Motor neuron (in vitro differentiated cells): ENCODE measurements at places on chromosomes 6 and 20.

- no peak for ATAC-seq
Observed at GRCh38 chr20:19141998-19142397, 70.4 kb upstream of the SLC24A3 start.

- no peak for ATAC-seq
Observed at GRCh38 chr6:26270486-26270861, 94.5 kb upstream of the BTN3A2 start.

DNA sequence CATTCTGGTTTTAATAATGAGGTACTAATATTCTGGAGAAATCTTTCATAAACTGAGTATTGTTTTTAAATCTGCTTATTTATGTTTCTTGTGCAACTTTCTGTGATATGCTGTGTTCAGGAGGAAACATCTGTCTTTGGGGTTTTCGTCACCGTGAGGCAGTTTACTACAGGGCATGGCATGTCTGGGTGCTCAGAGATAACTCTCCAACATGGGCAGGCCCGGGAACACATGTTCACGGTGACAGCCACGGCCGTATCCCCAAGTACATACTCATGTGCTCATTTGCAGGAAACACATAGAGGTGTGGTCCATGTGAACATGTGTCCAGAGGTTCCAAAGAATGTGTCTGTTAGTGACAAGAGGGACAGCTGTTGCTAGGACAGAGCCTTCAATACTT, 62.1 kb upstream of the CNKSR3 start:
- ATAC-seq, result no peak

DNA sequence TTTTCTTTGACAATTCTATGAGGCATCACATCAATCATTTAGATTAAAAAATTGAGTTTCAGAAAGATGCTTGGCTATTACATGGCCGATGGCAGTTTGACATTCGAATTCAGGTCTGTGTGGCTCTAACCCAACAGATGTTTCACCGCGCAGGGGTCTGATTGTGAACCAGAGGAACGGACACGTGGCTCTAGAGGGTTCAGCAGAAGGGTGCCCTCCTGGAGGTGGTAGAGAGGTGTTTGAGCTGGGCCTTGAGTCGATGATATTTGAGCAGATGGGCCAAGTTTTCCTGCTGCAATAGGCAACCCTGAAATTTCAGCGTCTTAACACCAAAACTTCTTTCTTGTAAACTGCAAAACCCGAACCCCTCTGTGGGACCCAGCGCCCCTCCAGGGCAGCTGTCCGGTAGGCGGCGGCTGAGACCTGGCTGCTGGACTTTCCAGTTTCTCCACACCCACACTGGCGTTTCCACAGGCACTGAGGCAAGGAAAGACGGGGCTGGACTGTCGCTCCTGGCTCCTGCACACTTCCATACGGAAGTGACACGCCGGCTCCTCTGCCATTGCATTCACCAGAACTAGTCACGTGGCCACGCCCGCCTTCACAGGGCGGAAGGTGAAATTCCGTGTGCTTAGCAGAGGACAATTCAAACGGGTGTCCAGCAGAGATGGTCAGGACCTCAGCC, 11.3 kb upstream of the AFDN start:
- ATAC-seq, result peak; percentile 87

GRCh38 chr20:23207826-23208540, 121.9 kb upstream of the CD93 start:
- ATAC-seq, result no peak

- peak; percentile 75 for ATAC-seq
Observed at GRCh38 chr6:35213824-35214756, at the start of gene SCUBE3. TSS of gene SCUBE3 (plus strand) at chr6:35213956. CDS start at chr6:35214419, 463 bp downstream.

- peak; percentile 41 for ATAC-seq
Observed at GRCh38 chr6:107637316-107638315, 147.7 kb downstream of the SOBP start.

- no peak for ATAC-seq
Observed at GRCh38 chr6:3277251-3277650, 18.5 kb downstream of the PSMG4 start.

DNA sequence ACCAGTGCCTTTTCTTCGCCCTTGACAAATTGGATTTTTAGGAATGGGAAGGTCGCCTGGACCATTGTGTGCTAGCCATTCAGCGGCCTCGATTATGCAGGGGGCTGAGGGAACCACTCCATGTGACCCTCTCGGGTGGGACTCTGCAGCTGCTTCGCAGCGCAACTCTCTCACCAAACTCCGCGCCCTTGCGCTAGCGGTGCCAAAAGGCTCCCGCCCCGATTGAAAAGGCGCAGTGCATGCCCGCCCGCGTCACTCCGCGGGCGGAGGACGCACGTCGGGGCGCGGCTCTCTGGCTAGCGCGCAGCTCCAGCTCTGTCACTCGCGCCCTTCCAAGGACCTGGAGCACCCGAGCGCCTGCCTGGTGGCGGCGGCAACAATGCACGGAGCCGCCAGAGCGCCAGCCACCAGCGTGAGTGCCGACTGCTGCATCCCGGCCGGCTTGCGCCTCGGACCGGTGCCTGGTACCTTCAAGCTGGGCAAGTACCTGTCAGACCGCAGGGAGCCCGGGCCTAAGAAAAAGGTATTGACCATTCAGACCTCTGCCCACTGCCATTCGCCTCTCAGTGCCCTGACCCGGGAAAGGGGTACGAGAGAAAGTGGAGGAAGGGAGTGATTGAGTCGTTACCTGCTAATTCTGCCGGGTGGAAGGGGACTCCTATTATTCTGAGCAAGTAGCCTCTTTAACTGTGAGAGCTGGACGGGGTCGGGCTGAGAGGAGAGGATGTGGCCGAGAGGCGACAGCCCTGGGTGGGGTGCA, at the start of gene PRDM13:
Gene PRDM13 (plus strand): TSS at position 178 of the 760 bp plus-strand sequence. CDS start 202 bp downstream, at position 380.
- peak; percentile 55 for ATAC-seq

DNA sequence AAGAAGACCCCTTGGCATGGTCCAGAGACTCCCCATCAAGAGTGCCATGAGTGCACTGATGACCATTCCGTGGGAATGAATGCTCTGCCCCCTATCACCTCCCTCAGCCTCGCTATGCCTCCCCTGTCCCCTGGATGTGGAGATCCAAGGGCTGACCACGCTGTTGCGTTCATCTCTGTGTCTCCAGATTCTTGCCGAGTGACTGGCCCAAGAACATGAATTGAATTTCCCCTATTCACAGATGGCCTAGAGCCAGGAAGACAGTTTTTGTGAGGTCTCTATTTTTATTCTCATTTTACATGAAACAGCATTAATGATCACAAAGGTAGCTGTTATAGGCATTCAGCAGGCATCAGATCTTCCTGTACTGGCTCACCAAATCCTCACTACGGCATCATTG, 33.6 kb downstream of the MAFB start:
- ATAC-seq, result no peak

DNA sequence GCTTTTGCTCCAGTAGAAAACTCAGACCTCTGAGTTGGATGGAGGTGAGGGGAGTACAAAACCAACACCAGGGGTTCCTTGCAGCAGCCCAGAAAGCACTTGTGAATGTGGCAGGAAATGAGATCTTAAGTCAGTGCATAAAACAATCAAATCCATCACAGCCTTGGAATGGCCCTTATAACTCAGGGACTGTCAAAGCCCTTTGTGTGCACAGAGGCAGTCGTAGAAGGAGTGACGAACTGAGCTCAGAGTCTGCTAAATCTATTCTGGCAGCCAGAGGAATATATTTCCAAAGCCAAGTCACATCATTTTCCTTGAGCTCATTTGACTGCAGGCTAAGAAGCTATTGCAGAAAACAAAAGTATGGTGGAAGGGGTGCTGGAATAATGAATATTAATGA, 676.6 kb downstream of the DHX35 start:
- ATAC-seq, result peak; percentile 98

- ATAC-seq, result no peak
Observed at GRCh38 chr6:18213439-18213838, 50.9 kb downstream of the DEK start.

GRCh38 chr20:46195264-46196036, 77.3 kb downstream of the CD40 start:
- ATAC-seq, result peak; percentile 72

DNA sequence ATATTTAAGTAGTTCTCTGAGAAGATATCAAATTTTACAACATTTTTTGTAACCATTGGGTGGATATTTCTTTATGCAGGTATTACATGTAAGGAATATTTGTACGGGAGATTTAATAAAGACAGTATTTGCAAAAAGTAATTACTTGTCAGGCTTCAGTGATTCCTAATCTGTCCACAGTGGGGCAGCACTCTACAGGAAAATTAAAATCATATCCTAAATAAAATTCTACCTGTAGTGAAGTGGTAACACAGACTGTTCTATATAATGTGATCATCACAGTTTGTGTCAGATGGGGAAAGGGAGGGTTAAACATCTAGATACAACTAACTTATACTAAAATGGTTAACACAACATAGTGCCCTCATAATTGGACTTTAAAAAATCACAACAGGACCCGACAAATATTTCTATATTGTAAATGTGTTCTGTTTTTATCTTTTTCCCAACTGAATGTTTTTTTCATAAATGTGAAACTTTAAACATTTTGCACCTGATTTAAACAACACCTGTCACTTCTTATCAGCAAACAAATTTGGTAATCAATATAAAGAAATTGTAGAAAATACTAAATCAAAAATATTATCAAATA, 145.6 kb upstream of the MANEA start:
- ATAC-seq, result no peak

DNA sequence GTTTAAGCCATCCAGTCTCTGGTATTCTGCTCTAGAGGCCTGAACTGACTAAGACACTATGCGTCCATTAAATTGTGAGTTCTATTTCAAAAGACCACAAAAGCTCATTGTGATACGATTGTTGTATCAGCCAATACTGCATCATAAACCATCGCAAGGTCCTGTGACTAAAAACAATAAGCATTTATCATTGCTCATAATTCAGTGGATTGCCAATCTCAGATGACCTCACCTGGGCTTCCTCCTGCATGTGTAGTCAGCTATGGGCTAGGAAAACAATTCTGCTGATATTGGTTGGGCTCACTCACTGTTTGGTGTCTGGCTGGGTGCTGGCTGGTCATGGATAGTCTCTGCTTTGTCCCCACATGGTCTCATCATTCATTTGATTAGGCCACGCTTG, 592.7 kb upstream of the BTBD3 start:
- no peak for ATAC-seq

DNA sequence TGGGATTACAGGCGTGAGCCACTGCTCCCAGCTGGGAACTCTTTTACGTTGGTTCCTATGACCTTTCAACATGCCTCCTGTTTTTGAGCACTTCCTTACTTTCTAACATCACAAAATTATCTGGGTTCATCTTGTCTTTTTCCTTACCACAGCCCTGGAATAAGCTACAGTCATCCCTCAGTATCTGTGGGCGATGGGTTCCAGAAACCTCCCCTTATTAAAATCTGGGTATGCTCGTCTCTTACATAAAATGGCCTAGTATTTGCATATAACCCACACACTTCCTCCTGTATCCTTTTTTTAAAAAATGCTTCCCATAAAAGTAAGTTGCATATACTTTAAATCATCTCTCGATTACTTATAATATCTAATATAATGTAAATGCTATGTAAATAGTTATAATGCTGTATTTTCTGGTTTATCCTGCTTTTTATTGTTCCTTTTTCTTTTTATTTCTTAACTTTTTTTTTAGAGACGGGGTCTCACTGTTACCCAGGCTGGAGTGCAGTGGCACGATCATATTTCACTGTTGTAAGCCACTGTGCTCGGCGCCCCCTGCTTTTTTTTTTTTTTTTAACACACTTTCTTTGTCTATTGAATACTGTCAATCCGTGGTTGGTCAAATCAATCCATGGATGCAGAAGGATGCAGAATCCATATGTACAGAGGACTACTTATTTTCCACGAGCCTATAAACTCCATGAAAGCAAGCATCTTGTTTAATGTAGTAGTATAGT, 9.2 kb downstream of the RPF2 start:
- ATAC-seq, result no peak

GRCh38 chr6:63066055-63066704, 145.1 kb upstream of the FKBP1C start:
- no peak for ATAC-seq

DNA sequence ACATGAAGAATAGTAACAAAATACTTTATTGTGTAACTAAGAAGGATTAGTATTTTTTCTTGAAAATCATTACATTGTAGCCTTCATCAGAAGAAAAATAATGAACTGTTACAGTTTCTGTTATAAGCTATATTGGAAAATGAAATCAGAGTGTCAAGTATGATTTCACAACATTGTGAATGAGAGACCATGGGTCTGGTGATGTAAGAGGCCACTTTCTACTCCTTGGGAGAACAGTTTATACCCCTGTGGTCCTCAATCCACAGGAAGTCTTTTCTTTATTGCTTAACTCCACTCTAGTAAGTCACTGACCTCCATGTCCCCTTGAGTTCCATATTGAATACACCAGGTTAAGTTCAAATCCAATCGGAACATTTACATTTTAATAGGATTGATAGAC, 218.7 kb upstream of the FERMT1 start:
- no peak for ATAC-seq

DNA sequence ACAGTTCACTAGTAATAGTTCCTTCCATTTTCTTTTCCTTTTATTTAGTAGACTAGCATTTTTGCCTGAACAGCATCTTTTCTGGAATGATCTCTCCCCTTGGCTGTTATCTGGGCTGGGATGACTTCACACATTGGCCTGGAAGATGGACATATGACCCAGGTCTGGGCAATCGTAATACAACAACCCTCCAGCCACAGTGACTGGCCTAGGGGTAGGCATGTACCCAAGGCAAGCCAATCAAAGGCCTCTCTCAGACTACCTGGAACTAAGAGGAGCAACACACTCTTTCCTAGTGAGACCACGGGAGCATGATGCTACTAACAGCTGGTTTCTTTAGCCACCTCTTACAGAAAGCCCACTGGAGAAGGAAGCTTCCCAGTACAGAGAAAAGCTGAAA, 252.2 kb downstream of the GMPR start:
- no peak for ATAC-seq
